Activated CD4-positive, alpha-beta T cell treated with anti-CD3 and anti-CD28 coated beads for 4 hours (primary cell): ENCODE measurements at places on chromosomes 3 and 15.
A peak's percentile ranks its signal among the peaks of the same experiment; 100 is the strongest.

DNA sequence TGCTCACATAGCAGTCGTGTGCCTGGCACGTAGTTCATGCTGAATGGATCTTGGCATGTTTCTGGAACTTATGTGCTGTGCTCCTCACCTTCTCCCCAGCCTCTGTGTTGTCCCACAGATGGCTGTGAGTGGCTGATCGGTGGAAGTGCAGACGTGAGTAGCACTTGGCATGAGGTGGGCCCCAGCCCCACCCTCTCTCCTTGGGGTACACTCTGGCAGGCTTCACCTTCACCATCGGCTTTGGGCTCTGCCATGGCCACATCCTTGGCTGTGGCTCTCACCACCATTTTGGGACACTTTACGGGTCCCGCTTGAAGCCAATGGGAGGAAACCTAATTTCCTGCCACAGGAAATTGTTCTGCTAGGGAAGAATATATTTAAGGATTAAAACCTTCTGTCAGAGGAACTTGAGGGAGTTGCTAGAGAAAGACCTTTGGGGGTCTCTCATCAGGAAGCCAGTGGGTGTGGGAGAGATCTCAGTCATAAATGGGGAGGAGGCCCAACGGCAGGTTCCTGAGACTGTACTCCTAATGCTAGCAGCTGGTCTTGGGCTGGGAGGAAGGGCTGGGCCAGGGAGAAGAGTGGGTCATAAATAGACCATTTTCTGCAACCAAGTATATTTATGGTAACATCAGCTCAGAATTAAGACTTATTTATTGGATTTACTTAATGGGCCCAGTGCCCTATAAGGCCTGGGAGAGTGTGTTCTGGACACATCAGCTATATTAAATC lies 92.3 kb downstream of the SMAD3 start:
- DNase-seq: no peak

DNA sequence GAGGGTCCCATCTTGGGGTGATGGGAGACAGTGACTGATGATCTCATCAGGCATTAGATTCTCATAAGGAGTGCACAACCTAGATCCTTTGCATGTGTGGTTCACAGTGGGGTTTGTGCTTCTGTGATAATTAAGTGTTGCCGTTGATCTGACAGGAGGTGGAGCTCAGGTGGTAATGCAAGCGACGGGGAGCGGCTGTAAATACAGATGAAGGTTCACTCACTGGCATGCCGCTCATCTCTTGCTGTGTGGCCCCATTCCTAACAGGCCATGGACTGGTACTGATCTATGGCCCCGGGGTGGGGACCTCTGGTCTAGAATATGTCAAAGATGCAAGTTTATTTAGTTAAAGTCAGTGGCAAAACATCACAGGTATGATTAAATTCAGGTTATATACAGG lies 8.7 kb downstream of the MEF2A start:
- DNase-seq: no peak

DNA sequence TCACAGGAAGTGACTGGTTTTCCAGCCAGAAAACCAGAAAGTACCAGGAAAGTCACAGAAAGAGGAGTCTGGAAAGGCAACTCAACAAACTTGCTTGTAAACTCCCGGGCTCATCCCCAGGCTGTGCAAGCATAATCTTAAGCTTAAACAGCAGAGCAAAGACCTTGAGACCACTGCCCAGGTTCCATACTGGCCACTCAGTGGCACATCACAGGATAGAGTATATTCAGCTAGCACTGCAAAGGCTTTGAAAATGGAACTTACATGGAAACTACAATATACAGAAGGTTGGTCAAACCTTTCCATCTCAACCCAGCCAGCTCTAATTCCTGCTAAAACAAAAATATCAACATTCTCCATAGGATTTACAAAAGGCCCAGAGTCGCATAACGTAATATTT lies 20.1 kb downstream of the DMXL2 start:
- DNase-seq: no peak

DNA sequence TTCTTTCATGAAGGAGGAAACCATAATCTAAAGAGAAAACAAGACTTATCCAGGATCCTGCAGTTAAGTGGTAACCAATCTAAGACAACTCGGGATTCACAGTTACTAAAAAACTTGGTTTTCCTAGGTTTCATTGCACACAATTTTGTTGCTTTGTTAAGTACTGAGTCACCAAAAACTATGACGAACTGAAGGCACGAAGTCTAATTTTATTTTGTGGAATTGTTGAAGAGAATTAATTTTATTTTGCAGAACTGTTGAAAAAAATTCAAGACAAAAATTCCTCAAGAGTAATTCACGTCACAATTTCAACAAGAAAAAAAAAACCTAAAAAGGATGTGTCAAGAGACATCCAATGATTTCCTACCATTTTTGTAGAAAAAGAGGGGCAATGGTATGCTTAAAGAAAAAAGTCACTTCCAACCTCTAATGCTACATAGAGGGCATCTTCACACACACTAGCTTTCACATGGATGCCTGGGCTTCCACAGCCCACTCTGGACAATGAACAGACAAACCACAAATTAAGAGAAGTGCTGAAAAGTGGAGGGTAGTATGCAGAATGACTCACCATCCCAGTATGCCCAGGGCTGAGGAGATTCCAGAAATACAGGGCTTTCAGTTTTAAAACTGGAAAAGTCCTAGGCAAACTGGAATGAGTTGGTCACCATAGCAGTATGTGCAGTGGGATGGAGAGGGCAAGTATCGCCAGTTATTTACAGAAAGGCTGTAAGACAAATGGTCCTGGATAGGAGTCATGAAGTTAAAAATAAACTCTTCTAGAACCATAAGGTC lies 29.2 kb downstream of the PLOD2 start:
- DNase-seq: no peak

- no peak for DNase-seq
Observed at GRCh38 chr15:100721758-100722550, 119.6 kb downstream of the ASB7 start.

- no peak for DNase-seq
Observed at GRCh38 chr3:24846286-24846860, 351.7 kb upstream of the THRB start.

DNA sequence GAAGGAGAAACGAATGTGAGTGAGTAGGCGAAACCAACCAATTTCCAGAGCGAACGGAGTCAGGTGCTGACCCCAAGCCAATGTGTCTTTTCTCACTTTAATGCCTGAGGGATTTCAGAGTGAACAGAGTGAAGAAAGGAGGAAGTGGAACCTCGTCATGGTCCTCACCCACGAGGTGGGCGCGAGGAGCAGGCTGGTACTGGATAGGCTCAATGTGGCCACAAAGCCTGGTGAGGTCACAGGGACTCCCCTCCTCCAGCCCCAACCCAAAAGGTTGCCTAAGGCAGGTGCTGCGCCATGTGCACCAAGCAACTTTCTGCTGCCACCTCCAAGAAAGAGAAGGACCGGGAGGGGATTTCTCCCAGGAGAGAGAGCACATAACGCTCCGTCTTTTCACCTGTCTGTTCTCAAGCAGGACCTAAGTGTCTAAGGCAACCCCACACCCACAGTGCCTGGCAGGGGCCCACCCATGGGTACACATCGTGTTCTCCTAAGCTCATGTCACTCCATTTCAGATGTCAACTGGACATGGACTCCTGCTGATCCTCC lies 3.8 kb downstream of the NRROS start:
- no peak for DNase-seq

- no peak for DNase-seq
Observed at GRCh38 chr3:126537116-126537729, 13.3 kb downstream of the CHST13 start.

DNA sequence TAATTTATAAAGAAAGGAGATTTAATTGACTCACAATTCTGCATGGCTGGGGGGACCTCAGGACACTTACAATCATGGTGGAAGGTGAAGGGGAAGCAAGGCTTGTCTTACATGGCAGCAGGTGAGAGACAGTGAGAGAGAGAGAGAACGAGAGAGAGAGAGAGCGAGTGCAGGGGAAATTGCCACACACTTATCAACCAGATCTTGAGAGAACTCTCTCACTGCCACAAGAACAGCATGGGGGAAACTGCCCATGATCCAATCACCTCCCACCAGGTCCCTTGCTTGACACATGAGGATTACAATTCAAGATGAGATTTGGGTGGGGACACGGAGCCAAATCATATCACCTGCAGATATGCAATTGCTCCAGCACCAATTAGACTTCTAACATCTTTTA lies 7.1 kb upstream of the RPL39L start:
- DNase-seq: no peak

DNA sequence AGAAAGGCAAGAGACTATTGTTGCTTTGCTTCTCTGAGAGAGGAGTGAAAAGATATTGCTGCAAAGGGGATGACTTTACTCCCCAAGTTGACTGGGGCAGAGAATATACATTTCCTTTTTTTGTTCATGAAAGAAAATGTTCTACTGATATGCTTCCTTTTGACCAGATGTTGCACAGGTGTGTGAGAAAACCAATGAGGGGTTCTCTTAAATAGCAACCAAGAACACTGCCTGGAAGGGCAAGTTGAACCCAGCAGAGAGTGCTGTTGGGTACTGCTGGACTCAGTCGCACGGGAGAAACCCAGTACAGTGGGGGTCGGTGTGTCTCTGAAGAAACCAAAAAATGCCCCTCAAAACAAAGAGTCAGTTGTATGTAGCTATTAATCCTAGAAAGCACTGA lies 101.2 kb downstream of the CHST2 start:
- no peak for DNase-seq

DNA sequence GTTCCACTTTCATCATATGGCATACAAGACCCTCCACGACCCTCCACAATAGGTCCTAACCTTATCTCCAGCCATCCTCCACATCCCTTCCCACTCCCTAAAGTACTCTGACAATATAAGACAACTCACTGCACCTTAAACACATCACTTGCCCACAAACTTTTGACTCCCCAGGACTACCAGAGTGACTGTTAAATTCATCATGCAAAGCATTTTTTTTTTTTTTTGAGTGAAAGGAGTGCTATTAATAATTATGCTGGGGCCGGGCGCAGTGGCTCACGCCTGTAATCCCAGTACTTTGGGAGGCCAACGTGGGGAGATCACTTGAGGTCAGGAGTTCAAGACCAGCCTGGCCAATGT lies 55.8 kb downstream of the OSBPL10 start:
- DNase-seq: no peak

GRCh38 chr3:47162697-47163168 lies 1.2 kb downstream of the SETD2 start:
- DNase-seq: no peak

DNA sequence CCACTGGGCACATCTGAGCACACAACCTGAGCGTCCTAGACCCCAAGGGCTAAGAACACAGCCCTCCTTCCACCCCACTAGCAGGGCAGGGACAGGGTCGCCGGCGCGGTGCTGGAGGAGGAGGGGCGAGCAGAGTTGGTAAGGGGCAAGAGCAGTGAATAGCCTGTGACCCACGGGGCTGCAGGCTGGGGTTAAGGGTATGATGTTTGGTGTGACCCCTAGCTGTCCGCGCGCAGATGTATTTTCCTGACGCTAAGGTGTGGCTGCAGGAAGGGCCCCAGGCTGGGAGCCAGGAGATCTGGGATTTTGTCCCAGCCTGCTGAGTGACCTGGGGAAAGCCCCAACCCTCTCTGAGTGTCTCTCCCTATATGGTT lies 1.3 kb upstream of the C15orf39 start:
- no peak for DNase-seq

DNA sequence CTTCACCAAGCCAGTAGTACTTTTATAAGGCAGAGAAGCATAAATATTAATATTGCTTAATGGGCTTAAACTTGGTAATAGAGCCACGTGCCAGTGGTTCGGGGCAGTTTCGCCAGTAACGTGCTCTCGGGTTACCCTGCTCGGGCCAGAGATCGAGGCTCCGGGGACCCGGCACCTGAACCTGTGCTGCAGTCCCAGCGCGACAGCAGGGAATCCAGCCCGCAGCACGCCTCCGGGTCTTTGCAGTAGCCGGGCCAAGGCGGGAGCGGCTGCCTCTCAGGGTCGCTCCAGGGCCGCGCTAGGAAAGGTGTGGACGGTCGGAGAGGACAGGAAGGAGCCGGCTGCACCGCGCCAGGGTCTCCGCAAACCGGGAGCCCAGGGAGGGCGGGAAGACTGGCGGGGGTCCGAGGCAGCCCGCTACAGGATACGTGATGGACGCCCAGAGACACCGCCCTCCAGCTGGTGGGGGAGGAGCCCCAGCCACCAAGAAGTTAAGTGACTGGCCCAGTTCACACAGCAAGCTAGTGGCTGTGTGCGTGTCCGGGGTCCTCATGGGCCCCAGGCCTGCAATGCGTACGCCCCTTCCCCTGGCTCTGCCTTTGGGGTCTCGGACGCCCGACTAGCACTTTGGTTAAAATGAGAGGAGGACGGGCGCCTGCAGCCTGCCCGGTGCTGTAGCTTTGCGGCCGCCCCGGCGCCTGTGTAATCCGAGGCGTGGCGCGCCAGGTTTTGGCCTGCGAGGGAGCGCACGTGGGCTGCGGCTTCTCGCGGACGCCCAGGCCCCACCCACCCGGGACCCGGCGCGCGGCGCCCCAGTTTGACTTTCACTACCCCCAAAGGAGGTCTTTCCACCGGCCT lies 1.2 kb upstream of the PDE8A start:
- peak; percentile 84 for DNase-seq

DNA sequence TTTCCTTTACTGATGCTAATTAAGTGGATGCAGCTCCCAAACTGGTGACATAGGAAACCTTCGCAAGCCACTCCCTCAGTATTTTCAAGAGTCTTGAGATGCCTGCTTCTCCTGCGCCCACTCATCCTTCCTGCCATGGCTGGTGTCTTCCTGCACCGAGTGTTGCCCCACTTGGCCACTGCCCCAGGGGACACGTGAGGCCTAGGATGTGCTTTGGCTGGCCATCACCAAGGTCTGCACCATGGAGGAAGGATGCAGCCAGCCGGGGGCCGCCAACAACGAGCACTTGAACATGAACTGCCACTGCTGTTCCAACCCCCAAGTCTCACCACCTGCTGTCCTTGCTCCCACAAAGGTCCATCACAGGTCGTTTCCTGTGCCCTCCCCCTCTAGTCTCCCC lies 34.1 kb downstream of the EPHB3 start:
- no peak for DNase-seq

DNA sequence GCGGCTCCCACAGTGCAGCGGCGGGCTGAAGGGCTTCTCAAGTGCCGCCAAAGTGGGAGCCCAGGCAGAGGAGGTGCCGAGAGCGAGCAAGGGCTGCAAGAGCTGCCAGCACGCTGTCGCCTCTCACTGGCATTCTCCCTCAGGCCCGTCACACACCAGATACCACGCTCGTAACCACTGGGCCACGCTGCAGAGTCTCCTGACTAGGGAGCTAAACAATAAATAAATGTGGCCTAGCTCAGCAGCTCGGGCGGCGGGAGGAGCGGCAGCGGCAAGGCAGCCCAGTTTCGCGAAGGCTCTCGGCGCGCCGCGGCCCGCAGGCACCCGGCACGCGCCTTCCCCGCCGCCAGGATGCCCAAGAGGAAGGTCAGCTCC lies 55.9 kb upstream of the FAM174B start:
- DNase-seq: no peak

- DNase-seq: no peak
Observed at GRCh38 chr15:29589416-29589815, 232.9 kb downstream of the TJP1 start.

DNA sequence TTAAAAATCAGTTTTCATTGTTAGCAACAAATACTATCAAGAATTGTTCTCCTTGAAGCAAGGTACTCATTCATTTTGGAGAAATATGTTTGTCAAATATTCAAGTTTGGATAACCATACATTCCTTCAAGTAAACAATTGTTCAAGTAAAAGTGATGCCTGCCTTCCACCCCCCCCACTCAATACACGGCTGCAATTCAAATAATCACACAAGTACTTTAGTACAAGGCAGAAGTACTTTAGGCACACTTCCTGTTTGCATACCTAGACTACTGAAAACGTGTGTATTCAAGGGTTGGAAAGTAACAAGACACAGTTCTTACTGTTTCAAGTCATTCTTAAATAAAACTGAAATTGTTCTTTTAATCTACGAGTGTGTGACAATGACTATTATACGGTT lies 45.4 kb downstream of the TJP1 start:
- no peak for DNase-seq
